ENCODE measurements at places on chromosomes 12 and 14.

- no peak for DNase-seq
Observed at GRCh38 chr14:28323951-28324741, 442.4 kb upstream of the FOXG1 start.

DNA sequence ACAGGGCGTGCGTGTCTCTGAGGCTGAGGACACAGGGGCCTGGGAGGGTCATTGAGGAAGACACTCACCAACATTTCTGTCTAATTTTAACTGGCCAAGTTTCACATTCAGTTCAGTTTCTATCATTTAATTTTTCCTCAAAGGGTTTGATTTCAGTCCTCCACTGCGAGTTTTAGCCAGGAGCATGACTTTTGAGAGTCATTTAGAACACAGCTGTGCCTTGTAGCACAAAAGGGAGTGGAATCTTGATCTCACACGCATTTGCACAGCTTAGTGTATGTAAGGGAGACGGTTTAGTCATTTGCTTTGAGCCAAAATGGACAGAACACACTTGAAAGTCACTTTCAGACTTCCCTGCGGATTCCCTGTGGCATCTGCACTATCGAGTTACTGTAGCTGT, 1090.8 kb downstream of the BCL11B start:
- no peak for DNase-seq

DNA sequence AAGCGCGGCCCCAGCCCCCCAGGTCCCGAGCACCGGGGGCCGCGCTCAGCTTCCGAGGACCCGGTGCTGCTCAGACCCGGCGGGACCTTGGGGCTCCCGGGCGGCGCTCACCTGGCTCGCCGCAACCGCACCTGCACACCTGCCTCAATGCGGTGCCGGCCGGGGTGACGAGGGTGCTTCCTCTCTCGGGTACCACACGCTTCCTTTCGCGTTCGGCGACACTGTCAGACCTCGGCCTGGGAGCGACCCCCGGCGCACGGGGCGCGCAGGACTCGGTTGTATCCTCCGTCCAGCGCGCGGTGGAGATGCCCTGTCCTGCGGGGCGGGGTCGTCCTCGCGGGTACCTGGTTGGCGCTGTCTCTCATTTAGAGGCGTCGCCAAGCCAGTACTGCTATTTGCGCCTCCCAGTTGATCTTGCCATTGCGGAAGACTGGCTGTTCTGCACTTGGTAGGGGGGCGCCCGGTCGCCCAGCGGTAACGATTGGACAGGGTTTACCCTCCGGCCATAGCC, 718 bp downstream of the PACS2 start:
- DNase-seq = no peak

DNA sequence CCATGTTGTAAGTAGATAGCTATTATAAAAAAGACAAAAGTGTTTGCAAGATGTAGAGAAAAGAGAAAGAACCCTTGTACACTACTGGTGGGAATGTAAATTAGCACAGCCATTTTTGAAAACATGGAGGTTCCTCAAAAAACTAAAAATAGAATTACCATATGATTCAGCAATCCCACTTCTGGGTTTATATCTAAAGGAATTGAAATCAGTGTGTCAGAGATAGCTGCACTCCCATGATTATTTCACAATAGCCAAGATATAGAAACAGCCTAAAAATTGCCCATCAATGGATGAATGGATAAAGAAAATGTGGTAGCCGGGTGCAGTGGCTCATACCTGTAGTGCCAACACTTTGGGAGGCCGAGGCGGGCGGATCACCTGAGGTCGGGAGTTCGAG, 9.2 kb downstream of the PSMC6 start:
- DNase-seq = no peak
